ENCODE measurements at places on chromosomes 6 and 20.

- no peak for DNase-seq
Observed at GRCh38 chr20:49157146-49157545, 31.0 kb downstream of the STAU1 start.

GRCh38 chr6:70753870-70754380 is 86.2 kb downstream of the SMAP1 start:
- no peak for DNase-seq

- DNase-seq = no peak
Observed at GRCh38 chr6:138499303-138500018, at the start of gene NHSL1. NHSL1 (minus strand) TSS chr6:138499494; CDS start chr6:138499290, 204 bp downstream.

- no peak for DNase-seq
Observed at GRCh38 chr6:811191-811590, 118.3 kb upstream of the EXOC2 start.

DNA sequence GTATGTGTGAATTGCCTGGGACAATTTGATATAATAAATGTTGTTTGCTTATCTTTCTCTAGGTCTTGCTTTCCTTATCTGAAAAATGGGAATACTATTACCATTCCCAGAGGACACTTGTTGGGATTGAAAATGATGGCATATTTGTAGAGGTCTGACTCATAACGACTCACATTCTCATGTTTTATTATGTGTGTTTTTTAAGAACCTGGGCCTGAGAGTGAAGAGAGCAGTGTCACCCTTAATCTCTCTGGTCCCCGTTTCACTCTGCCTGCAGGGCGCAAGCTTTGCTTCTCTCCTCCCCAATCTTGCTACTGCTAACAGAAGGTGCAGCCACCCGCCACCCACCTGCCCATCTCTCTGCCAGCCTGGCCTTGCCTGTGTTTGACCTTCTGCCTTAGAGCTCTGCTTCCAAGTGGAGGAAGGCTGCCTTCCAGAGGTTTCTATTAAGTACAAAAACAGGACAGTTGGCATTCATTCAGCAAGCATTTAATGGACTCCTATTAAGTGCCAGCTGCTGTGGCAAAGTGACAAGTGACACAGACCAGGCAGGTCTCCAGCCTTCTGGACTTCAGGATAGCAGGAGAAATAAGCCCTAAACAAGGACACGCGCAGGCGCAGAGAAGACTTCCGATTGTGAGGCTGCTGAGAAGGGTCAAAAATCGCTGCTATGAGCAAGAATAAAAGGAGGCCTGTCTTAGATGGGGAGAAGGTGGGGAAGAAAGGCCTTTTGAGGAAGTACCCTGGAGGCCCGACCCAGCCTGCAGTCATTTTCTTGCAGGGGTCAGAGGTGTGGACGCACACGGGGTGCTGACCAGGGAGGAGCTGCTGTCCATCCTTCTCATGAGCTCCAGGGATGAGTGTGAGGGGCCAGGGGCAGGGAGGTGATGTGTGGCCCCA is 112.5 kb downstream of the JPH2 start:
- peak; percentile 40 for DNase-seq

Data from fibroblast of pulmonary artery (primary cell).